ENCODE measurements at places on chromosomes 3 and 15. TPM values are rescaled to one million over a fixed set of nuclear protein-coding genes. Genes with fewer than 3 reads are reported as not detected.

The FBXO40 gene
- 116 TPM for total RNA-seq

The PSTPIP1 gene
- 14.1 TPM for total RNA-seq

The PCSK6 gene
- total RNA-seq, result 14.5 TPM

The CGNL1 gene
- 16.8 TPM for total RNA-seq

The TMOD2 gene
- total RNA-seq, result 6.0 TPM

The PCLAF gene
- total RNA-seq, result 3.8 TPM

The STRA6 gene
- not detected for total RNA-seq

The WDR6 gene
- 76.1 TPM for total RNA-seq

The DPH3 gene
- 22.1 TPM for total RNA-seq

The FYCO1 gene
- total RNA-seq, result 91.9 TPM

The BFSP2 gene
- total RNA-seq, result not detected

DNA sequence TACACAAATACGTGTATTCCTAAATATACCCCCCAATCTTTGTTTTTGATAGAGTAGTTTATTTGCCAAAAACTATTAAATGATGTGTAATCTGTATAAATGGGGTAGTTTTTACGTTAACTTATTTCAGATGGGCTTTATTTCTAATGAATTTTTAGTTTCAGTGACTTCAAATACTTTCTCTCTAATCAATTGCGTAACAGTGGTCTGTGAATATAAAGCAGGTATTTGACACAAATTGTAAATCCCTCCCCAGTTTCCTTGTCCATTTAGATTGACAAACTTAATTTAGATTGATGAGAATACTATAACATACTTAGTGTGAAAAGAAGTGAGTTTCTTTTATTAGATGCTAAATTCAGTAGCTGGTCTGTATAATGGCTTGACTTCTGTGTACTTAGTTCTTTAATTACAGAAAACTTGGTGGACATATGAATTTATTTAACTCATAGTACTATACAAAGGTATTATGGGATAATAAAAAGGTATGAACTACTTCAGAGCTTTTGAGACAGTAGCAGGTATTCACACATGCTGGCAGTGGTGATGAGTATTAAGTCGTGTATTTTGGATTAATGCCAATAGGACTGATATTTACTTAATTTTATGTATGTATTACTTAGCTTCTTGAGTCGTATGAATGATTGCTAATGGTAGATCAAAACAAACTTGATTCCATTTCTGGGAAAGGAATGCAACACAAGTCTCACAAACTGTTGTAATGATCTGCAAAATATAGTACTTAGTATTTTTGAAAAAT is 81.6 kb downstream of the STT3B start:
- DNase-seq, result no peak

GRCh38 chr3:65836047-65836446 is 202.7 kb downstream of the MAGI1 start:
- DNase-seq, result no peak

- no peak for DNase-seq
These were observed 387.4 kb downstream of the RBMS3 start for GRCh38 chr3:29668233-29668632.

DNA sequence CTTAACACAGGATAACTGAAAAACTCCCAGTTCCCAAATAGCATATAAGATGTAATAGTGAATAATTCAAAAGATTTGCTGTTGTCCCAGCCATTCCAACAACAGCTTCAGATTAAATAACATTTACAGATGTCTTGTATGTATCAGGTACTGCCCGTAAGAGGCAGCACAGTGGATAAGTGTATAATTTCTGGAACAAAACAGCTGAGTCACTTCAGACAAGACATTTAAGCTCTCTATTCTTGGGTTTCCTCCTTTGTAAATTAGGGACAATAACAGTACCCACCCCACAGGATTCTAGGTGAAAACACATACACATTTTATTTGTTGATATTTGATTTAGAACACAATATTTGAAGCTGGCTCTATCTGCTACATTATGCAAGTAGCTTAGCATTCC is 2.6 kb upstream of the WWTR1 start:
- no peak for DNase-seq

DNA sequence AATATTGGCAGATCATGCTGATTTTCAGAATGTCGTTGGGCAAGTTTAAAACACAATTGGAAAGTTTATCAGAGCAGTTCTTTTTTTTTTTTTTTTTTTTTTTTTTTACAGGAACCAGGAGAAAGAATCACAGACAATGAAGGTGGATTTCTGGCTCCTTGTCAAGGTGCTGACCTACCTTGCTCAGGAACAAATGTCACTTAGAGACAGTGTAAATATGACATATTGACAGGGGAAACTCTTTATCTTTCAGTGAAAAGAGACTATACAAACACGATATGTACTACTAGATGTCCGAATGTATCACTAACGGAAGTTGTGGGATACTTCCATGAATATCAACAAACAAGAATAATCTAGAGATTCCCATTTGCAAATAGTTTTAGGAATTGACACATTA is 237.3 kb downstream of the FMN1 start:
- no peak for DNase-seq

- no peak for DNase-seq
These were observed 63.4 kb downstream of the PDIA5 start for GRCh38 chr3:123130079-123130750.

GRCh38 chr15:66298803-66299251 is 5.5 kb downstream of the DIS3L start:
- no peak for DNase-seq

DNA sequence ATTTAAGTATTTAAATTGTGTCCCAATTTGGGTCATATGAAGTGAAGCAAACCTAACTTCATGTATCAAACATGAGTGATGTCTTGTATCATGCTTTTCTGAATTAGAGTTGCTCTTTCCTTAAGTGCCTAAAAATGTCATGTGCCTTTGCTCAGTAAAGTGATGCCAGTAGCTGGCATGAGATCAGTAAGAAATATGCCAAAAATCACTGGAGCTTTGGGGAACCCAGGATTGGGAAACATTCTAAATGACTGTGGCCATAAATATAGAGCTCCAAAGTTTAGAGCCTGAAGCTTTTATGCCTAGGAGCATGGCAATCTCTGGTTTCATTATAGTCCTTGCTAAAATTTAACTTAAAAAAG is 33.8 kb downstream of the RBMS3 start:
- DNase-seq, result no peak

DNA sequence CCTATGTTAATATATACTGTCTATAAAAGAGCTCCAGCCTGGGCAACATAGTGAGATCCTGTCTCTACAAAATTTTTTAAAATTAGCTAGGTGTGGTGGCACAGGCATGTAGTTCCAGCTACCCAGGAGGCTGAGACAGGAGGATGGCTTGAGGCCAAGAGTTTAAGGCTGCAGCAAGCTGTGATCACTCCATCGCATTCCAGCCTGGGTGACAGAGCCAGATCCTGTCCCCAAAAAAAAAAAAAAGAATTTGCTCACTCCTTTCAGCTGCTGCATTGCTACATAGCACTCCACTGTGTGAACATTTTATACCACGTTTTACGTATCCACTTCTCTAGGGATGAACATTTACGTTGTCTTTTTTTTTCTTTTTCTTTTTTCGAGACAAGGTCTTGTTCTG is 6.0 kb upstream of the TSEN2 start:
- no peak for DNase-seq

DNA sequence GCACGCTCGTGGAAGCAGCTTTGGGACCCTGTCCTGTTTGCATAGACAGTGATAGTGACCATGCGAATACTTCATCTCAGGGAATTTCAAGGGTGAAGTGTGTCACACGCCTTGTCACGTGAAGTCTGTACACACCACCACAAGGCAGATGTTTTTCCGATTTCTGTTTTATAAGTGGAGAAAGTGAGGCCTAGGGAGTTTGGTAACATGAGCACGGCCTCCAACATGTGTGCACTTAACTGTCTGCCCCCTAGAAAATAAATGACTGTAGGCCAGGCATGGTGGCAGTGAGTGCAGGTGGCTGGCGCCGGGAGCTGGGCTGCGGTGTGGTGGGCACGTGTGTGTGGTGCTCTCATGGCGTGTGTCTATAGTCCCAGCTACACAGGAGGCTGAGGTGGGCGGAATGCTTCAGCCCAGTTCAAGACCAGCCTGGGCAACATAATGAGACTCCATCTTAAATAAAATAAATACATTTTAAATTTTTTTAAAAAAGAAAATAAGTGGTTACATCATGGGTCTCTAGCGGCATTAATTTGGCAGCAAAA is 42.0 kb downstream of the WHAMM start:
- no peak for DNase-seq

- no peak for DNase-seq
These were observed 17.6 kb downstream of the RSL24D1 start for GRCh38 chr15:55179141-55179540.

- DNase-seq, result no peak
These were observed 44.3 kb upstream of the FGD5 start for GRCh38 chr3:14774431-14774830.

GRCh38 chr15:100723315-100723801 is 121.0 kb downstream of the ASB7 start:
- no peak for DNase-seq

GRCh38 chr3:171342200-171342599 is 118.0 kb downstream of the TNIK start:
- DNase-seq, result no peak

- no peak for DNase-seq
These were observed 10.0 kb downstream of the SEC61A1 start for GRCh38 chr3:128062033-128062745.

DNA sequence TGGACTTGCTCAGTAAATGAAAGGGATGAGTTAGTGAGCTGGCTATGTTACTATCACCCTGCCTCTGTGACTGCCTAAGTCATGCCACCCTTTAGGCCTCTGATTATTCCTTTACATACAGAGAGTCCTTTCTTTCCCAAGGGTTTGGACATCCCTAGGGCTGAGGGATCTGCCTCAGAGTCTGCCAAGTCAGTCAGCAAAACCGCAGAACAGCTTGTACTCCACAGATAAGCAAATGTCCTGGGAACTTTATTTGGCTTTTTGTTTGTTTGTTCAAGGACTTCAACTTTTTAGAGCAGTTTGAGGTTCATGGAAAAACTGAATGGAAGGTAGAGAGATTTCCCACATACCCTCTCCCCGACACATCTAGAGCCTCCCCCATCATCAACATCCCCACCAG is 82.6 kb upstream of the TRIM42 start:
- DNase-seq, result no peak

- no peak for DNase-seq
These were observed 84.3 kb downstream of the HERC1 start for GRCh38 chr15:63749330-63749942.

GRCh38 chr3:140493271-140493670 is 184.6 kb upstream of the TRIM42 start:
- DNase-seq, result no peak

GRCh38 chr3:84836961-84837360 is 121.8 kb upstream of the CADM2 start:
- DNase-seq, result no peak

- no peak for DNase-seq
These were observed 187.7 kb downstream of the ATP10A start for GRCh38 chr15:25675396-25675795.

DNA sequence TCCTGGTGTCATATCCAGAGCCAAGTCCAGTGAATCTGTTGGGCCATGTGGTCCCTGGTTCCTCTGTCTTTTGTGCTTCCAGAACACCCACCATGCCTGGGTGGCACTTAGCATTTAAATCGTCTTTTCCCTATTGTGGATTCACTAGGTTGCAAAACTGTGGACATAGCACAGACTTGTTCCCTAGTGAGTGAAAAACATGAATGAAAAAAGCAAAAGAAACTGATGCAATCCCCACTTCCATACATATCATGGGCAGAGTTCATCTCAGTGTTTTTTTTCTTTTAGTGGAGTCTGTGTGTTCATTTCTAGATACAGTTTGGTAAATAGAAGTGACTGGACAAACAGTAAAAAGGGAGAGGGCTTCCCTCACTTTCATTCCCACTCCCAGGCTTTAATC is 170.5 kb downstream of the SLCO3A1 start:
- no peak for DNase-seq

GRCh38 chr3:168709073-168709472 is 613.3 kb upstream of the GOLIM4 start:
- no peak for DNase-seq

DNA sequence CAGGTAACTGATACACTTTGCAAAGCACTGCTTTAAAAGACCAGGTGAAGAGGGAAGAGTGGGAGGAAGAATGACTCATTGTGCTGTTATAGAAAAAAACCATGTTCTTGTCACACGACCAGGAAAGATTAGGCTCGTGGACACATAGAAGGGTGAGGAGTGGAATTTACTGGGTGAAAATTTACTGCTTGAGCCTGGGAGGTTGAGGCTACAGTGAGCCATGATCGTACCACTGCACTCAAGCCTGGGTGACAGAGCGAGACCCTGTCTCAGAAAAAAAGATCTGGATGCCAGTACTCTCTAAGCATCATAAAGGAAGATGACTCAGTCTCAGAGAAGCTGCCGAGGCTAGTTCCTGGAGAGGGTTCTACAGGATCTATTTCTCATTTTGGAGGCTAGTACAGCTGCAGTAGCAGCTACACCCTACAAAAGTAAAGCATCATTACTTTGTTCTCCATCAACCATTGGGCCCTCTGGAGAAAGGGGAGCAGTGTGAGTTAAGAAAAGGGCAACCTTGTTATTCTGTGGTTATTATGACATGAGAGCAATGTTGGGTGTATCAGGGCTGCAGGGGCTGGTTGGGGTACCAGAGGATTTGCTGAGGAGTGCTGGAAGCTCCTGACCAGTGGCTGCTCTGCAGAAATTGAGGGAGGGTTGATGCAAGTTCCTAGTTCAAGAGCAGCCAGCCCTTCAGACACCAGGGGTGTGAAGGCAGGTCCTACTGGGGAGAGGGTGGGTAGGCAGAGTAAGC is 75.4 kb downstream of the CMTM8 start:
- no peak for DNase-seq

DNA sequence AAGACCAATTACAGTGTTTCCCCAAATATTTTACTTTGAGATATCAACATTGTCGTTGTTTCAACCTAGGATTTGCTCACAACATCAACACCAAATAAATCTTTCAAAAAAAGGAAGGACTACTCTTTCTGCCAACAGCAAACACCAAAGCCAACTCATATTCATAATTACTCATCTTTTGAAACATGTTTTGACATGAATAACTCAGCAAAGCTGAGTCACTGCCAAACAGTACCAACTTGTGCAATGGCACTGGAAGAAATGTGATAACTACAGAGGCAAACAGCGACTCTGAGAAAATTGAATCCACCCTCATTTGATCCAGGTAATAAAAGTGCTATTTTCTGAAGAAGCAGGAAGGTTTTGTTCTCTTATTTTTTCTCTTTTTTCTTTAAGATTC is 67.2 kb downstream of the PEX5L start:
- DNase-seq, result no peak

GRCh38 chr15:82066455-82066854 is 20.6 kb upstream of the MEX3B start:
- DNase-seq, result no peak

All from left cardiac atrium (tissue), 4 donors.